ENCODE measurements at places on chromosomes 13 and 19. TPM values are rescaled to one million over a fixed set of nuclear protein-coding genes. Genes with fewer than 3 reads are reported as not detected.

DNA sequence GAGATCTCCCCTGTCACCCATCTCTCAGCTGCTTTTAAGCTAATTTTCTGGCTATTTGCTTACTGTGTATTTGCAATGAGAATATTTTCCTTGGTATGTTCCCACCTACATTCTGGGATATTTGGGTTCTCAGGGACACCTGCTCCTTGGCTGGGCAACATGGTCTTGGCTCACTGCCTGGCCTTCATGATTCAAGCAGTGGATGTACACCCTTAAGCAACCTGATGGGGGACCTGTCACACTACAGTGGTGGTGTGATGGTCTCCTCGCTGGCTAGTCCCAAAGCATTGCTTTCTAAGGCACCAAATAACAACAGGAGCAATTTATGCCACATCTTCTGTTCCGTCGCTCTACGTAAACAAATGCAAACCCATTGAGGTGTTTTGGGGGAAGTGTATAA, 35.3 kb upstream of the RFC3 start:
- DNase-seq: no peak

GRCh38 chr19:3328743-3329142, 37.6 kb upstream of the NFIC start:
- DNase-seq: no peak

DNA sequence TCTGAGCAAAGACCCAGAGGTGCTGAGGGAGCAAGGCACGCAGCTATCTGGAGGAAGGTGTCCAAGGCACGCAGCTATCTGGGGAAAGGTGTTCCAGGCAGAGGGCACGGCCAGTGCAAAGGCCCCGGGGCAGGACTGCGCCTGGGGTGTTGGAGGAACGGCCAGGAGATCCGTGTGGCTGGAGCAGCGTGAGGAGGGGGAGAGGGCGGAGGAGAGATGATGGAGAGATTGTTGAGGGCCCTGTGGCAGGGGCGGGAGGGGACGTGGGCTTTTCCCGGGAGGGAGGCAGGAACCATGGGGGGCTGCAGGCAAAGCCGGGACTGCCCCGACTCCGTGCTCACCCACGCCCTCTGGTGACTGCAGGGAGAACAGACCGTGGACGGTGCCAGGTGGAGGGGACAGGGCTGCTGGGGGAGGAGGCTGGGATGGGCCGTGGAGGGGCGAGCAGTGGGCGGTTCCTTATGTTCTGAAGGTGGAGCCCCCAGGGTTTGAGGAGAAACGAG, 13.3 kb upstream of the MISP start:
- peak; percentile 42 for DNase-seq

GRCh38 chr19:43533546-43534304, 737 bp downstream of the ZNF575 start:
- peak; percentile 100 for DNase-seq

- DNase-seq: peak; percentile 74
These were observed 133.4 kb upstream of the PEG3 start for GRCh38 chr19:56973713-56974555.

LYPD3 gene
- total RNA-seq: 1.2 TPM

DNA sequence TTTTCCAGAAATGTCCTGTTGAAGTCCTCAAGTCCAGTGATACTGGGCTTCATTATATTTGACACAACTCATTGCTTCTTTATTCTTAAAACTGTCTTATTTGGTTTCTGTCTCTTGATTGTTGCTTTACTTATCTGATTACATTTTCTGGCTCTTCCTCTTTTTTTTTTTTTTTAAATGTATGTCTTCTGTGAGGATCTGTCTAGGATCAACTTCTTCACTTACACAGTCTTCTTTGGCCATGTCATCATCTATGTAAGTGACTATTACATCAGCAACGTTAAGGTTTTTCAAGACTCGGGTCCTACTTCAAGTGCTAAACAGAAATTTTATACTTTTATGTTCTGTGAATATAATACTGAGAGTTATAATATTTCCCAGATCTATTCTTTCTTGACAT, 162.1 kb downstream of the PDS5B start:
- no peak for DNase-seq

GRCh38 chr13:59303433-59303832, 860.3 kb downstream of the DIAPH3 start:
- DNase-seq: no peak

GRCh38 chr13:104571161-104571892, 1505.1 kb upstream of the SLC10A2 start:
- DNase-seq: peak; percentile 89

ZNF563 gene
- 4.3 TPM for total RNA-seq

GRCh38 chr13:21837288-21837687, 166.4 kb downstream of the FGF9 start:
- no peak for DNase-seq

CD209 gene
- total RNA-seq: 23.8 TPM

TRPM4 gene
- total RNA-seq: 9.5 TPM

DNA sequence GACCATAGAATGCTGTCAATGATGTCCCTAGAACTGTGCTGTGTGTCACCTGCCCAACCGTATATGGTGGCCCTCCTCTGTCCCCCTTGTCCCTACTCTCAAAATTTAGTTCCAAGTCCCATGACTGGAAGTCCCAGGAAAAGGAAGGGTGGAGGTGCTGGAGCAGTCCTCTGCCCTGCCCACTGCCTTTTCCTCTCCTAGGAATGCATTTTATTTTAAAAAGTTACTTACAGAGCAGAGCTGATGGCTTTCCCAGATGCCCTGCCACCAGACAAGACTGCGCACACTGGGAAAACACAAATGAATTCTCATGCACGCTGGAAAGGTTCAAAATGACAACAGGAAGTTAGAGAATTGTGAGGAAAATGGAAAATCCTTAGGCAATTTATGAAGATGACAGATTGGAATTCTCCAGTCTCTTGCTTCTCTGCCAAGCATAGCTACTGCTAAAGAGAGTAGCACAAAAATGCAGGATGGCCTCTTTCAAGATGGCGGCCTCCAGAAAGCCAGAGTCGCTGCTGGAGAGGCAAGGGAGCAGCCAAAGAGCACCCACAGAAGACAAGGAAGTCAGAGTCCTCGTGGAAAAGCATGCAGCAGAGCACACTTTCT, 117.1 kb upstream of the TSC22D1 start:
- no peak for DNase-seq

ACTN4 gene
- 430 TPM for total RNA-seq

DNA sequence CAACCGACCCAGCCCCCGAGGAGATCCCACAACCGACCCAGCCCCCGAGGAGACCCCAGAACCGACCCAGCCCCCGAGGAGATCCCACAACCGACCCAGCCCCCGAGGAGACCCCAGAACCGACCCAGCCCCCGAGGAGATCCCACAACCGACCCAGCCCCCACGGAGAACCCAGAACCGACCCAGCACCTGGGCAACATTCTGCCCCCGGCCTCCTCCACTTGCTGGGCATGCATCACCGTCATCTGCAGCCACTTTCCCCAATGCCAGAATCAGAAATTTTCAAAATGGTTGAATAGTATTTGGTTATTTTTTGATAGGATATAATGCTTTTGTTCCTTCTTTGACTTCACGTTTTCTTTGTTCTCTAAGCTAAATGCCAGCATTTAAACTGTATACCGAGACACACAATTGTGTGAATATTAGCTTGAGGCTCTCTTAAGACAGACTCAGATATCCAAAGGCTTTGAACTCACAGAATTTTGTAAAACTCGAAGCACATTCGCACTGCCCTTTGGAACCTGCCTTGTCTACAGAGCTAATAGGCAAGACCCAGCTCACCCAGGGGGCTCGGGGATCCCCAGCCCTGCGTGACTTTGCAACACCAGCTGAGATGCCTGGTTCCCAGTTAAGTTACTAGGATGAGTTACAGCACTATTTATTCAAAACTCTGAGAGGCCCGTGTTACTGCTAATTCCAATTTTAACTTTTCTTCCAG, 15.5 kb upstream of the RASA3 start:
- DNase-seq: no peak

DNA sequence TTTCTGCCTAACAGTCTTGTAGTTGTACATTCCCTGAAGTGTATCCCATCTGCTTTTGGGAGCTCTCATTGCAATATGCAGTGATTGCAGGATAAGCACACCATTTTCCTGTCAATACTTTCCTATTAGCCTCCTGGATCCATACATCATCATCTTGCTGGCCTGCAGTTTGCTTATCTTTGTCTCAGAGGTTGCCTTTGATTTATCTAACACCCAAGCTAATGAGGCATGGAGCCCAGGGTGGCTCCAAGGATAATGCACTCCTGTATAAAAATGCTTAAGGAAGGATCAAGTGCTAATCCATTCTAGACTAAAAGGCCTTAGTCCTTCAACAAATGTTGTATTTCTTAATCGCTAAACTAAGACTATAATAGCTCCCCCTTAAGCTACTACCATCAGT, 161.6 kb upstream of the OBI1 start:
- DNase-seq: no peak

DNA sequence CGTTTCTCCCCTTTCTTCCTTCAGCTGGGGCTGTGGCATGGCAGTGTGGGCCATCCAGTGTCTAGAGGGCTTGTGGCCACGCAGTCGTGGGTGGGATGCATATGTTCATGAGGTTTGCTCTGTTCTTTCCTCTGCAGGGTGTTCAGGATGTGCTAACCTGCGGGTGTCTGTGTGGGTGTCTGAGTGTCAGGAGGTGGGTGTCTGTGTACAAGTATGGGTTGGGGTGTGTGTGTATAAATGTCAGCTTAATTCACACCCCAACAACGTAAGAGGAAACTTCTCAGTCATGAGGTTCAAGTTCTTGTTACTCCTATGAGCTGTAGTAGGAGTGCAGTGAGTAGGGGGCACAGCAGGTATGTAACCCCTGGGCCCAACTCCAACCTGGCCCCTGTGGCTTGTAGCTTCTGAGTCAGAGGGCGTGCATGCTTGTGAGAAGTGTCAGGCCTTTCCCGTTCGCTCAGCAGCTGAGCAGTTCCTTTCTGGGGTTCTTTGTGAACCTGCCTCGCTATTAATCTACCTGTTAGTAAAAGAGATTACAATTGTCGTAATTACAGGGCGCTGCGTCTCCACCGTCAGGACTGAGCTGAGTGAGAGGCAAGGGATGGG, 49.1 kb downstream of the NFIX start:
- no peak for DNase-seq

DNA sequence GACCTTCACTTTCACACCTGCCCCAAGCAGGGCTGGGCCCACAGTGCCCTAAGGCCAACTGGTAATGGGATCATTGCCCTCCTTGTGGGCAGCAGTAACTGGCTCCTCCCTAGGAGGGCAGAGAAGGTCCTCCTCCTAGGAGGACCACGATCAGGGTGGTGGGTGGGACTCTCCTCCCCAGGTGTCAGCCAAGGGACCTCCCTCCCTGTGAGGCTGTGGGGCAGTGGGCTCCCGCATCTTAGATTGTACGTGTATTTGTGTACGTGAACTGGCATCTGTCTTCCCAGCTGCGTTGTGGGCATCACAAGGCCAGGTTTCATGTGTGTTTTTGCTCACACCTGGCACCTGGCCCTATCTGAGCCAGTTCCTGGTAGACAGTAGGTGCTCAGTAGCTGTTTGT, 111.8 kb downstream of the SOX1 start:
- no peak for DNase-seq

NFIC gene
- total RNA-seq: 283 TPM

DNA sequence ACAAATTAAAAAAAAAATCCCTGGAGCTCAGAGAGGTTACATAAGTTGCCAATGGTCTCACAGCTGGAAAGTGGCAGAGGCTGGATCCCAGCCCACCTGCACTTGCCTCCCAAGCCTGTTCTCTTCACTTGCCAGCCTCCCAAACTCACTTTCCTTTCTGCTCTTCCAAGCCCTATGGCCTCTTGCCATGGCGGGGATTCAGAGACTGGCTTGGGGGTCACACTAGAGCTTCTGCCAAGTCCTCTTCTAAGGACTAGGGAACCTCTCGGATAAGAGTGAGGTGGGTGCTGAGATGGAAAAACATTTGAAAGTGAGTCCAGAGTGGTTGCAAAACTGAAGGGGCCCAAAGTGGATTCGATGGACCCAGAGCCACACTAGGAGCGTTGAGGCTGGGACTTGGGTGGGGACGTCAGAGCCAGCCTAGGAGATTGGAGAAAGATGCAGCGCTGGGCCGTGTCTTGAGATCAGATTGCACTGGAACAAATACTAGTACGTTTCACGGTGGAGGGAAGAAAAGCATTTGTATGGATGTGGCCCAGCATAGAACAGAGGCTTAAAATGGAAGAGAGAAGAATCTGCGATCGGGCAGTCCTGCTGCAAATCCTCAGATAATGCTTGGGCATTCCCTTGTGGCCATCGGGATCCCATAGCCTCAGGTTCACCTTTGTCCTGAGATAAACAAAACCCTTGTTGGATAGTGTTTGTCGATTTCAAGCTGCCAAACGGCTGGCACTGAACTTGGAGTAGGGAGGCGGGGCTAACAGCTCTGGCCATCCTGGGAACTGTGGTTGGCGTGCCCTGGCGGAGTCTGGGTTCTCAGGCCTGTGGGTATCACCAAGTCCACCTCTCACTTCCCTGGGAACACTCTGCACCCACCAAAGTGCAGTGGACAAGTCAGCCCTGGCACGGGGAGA, 84.8 kb downstream of the ING1 start:
- DNase-seq: no peak

DNA sequence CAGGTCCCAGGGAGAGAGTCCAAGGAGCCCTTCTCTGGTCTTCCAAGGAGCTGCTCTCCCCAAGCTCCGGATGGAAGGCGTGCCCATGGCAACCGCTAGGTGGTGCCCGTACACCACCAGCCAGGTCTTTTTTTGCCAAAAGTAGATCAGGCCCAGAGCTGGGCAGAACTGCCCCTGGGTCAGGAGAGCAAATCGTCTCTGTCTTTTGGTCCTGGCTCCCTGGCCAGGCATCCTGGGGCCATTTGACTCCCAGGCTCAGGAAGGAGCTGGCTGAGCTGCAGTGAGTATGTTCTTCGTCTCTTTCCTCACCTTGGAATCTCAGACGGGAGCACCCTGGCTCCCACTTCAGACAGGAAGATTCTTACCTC, 24.6 kb upstream of the BCL3 start:
- DNase-seq: peak; percentile 90

WDR62 gene
- 1.1 TPM for total RNA-seq

GRCh38 chr13:45696610-45697226, 5.4 kb upstream of the CBY2 start:
- DNase-seq: no peak

GRCh38 chr19:57317503-57317902, 2.8 kb upstream of the ZNF543 start:
- DNase-seq: no peak

DNA sequence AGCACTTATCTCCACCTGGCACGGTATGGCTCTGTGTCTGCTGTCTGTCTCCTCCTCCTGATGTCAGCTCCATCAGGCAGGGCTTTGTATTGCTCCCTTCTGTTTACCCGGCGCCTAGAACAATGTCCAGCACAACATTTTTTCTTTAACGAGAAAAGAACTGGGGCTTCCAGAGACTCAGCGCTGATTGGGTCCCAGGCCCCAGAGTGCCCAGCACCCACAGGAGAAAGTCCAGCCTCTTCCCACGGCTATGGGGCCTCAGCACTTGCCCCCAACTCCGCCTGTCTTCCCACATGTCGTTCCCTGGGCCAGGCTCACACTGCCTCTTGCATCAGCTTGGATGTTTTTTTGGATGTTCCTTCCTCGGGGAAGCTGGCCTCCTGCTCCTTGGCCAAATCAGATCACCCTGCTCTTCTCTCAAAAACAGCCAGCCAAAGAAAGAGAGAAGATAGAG, 6.9 kb downstream of the MYPOP start:
- no peak for DNase-seq

DNA sequence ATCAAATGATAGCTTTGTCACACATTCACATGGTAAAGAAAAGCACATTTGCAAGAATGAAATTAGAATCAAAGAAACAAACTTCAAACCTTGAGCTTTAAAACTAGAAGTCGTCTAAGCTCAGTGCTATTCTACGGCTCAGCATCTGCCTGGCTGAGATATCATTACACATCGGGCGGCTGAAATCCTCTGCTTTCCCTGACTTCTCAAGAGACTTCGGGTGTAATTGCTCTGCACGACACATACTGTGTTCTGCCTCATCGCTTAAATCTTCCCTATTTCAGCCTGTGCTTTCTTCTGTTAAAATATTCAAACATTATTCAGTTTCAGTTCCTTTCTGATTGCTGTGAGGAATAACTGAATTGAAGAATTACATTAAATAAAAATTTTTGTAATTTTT, 265.3 kb downstream of the NALCN start:
- DNase-seq: peak; percentile 59
